ENCODE measurements at places on chromosomes 4 and X.

GRCh38 chr4:86563416-86563815 is 30.7 kb upstream of the PTPN13 start:
- no peak for DNase-seq

DNA sequence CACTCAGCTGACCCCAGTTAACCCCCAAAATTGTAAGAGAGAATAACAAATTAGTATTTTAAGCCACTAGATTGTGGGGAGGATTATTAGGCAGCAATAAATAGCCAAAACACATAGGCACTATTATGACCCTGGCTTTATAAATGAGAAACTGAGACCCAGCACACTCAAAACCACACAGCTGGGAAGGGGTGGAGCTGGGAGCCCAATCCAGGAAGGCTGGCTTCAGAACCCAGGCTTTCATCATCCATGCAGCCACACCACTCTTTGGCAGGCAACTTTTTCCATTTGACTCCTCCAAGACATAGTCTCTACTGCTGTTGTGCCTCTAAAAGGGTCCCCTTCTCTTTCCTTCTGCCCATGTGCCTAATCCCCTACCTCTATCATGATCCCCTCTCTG is 253.8 kb downstream of the DHX15 start:
- no peak for DNase-seq

DNA sequence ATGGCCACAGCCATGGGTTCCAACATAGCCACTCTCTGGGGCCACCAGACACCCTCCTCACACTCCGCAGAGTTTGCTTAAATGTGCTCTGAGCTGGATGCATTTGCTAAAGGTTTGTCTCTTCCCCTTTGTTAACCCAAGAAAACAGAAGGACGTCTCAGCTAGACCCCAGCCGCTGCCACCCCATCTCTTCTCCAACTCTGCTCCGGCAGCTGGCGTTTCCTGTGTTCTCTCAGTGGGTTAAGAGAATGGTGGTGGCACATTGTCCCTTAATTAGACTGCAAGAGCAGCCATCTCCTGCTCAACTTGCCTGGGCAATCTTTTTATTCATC is 43.7 kb upstream of the FAM9C start:
- DNase-seq, result no peak

DNA sequence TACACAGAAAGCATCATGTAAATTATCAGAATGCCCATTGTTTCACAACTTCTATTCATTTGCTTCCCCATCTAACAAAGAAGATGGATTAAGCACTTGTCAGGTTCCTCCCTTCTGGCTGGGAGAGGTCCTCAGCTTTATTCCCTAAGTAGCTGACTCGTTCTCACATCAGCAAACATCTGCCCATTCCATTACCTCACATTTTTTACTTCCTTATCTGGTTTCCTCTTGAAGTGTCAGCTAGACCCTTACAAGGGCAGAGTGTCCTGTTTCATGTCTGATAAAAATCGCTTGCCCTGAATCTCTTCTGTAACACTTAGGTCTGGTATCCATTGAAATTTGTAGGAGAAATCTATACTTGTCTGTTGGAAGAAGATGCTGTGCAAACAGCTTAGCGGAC is 34.7 kb downstream of the TMPRSS11A start:
- DNase-seq, result no peak

DNA sequence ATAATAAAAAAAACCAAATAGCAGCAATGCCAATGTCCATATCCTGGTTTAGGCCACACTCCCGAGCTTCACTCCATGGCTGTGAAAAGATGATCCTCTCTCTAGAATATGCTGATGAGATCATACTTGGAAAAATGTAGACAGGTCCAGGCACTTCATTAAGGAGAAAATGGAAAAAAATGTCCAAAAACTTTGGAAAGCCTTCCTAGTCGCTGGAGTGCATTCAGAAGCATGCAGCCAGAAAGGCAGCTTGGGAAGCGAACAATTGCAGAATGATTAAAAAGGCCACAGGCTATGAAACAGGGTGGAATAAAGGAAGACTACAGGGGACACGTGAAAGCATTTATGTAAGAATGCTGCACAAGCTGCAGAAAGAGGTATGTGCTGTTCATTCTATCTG is 165.6 kb upstream of the HCCS start:
- no peak for DNase-seq
